ENCODE measurements at places on chromosomes 3 and 15.
A peak's percentile ranks its signal among the peaks of the same experiment; 100 is the strongest.

DNA sequence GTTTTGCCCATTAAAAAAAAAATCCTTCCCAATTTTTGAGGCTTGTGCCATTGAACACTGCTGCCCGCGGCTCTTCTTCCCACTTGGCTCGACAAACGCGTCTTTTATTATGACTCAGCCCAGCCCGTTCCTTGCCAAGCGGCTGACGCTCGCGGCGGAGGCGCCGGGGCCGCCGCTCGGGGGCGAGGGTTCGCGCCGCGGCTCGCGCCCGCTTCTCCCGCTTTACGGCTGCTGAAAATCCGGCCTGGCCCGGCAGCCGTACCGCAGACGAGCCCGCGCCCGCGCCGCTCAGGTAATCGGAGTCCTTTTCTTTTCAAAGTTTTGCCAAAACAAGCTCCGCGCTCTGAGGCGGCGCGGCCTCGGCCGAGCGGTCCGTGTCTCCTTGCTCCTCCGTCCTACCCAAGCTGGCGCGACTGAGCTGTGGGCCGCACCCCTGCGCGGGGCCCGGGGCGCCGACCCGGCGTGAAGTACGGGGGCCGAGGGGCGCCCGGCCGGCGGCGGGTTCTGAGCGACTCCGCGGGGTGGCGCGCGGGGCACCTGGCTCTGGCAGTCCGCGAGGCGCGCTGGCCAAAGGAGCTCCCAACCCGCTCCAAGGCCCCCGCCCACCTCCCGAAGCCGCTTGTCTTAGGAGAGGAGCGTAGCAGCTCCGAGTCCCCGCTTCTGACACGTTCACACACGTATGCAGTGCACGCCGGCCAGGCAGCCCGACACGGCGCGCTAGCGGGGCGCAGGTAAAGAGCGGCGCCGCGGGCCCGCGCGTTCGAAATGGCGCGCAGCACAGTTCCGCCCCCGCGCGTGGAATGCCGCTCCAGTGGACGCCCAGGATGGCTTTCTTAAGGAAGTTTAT is 418.2 kb upstream of the NAALADL2 start:
- peak; percentile 25 for DNase-seq

- DNase-seq = no peak
Measured at GRCh38 chr15:89707577-89707976, 17.0 kb downstream of the WDR93 start.

DNA sequence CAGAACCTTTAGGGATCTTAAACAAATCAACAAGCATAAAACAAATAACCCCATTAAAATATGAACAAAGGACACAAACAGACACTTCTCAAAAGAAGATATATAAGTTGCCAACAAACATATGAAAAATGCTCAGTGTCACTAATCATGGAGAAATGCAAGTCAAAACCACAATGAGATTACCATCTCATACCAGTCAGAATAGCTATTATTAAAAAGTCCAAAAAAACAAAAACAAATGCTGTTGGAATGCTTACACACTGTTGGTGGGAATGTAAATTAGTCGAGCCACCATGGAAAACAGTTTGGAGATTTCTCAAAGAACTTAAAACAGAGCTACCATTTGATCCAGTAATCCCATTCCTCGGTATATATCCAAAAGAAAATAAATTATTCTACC is 423.6 kb downstream of the OTOL1 start:
- no peak for DNase-seq

DNA sequence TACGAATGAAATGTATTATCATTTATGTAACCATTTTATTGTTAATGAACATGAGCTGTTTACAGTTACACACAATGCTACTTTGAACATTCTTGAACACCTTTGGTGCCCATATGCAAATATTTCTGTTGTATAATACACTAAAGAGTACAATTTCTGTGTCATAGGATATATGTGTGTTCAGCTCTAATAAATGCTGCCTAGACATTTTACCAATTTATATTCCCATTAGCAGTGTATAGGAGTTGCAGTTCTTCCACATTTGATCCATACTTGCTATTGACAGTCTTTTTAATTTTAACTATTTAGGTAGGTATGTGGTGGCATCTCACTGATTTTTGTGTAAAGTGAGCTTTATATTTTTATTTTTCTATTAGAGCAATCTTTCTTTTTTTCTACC is 331.8 kb downstream of the ZIC1 start:
- DNase-seq = no peak

DNA sequence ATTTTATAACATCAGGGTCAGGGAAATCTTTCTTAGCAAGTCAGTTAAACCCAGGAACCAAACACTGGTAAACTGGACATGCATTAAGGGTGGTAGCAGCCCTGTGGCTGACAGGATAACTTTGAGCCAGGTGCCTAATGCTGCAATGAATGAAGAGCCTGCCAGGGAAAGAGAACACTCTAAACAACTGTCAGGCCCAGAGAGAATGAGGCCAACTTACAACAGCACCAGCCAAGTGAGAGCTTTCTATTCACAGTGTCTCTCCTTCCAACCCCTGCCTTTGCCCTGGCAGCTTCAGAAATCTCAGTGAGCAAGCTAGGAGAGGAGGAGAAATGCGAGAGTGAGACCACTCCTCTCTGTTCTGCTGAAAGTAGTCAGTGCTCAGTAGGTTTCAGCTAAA is 50.4 kb upstream of the ATP2C1 start:
- no peak for DNase-seq

DNA sequence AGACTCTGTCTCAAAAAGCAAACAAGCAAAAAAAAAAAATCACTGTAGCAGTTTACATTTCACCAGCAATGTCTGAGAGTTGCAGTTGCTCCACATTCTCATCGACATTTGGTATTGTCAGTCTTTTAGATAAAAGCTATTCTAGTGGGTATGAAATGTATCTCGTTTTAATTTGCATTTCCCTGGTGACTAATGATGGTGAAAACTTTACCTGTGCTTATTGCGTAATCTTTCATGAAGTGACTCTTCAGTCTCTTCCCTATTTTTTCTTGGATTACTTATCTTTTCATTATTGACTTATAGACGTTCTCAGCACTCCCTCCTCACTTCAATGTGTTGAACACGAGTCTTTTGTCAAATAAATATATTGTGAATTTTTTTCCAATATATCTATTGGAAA is 37.2 kb upstream of the CLSTN2 start:
- DNase-seq = no peak

GRCh38 chr3:159273070-159273469 is 471.2 kb downstream of the MFSD1 start:
- DNase-seq = no peak
